ENCODE measurements at places on chromosomes 6 and 20.
A peak's percentile ranks its signal among the peaks of the same experiment; 100 is the strongest.

DNA sequence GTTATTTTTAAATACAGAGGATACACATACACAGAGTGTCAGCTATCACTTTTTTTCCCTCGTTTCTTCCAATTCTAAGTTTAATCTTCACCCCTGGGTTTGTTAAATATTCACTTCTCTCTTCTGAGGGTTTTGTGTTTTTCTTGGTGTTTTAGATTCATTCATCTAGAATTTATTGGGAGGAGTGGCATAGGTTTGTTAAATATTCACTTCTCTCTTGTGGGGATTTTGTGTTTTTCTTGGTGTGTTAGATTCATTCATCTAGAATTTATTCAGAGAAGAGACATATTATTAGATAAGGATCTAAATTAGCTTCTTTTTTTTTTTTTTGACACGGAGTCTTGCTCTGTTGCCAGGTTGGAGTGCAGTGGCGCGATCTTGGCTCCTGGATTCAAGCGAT, 3.9 kb downstream of the GTF2H5 start:
- DNase-seq = no peak

DNA sequence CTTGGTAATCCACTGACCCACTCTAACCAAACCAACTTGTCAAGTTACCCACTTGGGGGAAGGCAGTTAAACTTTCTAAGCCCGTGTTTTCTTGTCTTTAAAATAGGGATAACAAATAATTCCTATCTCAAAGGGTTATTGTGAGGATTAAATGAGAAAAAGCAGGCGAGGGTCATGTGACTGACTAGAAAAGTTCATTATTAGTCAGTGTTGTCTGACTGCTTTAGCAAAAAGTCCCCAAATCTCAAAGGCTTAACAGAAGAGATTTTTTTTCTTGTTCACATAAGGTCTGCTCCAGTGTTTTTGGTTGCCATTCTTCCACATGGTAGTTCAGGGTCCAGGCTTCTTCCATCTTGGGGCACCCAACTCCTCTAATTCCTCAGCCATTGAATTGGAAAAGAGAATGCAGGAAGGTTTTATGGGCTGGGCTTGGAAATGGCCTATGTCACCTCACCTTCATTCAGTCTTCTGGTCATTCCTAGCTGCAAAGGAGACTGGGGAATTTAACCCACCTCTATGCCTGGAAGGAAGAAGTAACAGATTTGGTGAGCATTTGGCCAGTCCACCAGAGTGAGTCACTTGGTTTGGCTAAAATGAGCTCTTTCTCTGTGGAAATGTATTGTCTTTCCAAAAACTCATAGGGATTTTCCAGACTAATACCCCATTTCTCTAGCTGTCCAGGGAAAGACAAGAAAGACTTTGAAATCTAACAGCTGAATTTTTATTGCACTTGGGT, 77.0 kb downstream of the CAP2 start:
- no peak for DNase-seq

GRCh38 chr6:141140905-141141304, 991.8 kb upstream of the GJE1 start:
- no peak for DNase-seq

GRCh38 chr20:12744037-12744436, 264.7 kb upstream of the SPTLC3 start:
- no peak for DNase-seq

- no peak for DNase-seq
These were observed 8.2 kb downstream of the CDC25B start for GRCh38 chr20:3804254-3804751.

DNA sequence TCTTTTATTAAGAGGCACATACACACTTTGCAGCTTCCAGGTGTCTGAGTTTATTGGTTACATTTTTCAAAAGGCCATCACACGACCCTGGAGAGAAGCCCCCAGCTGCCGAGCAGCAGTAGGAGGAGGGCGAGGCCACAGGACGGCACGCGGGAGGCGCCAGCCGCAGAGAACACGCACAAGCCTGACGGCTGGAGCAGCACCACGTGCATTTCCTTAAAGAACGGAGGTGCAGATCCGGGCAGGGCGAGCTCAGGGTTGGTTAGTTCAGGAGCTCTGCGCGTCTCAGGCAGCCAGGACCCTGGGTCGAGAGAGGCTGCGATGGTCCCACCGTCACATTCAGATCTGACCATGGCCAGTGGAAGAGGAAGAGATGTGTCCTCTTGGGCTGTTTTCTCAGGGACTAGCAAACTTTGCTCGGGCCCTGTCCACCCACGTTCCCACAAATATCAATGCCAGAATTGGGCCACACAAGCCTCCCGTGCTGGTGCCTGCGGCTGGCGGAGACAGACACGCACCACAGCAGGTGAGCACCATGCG, 121.4 kb upstream of the AFDN start:
- DNase-seq = no peak

DNA sequence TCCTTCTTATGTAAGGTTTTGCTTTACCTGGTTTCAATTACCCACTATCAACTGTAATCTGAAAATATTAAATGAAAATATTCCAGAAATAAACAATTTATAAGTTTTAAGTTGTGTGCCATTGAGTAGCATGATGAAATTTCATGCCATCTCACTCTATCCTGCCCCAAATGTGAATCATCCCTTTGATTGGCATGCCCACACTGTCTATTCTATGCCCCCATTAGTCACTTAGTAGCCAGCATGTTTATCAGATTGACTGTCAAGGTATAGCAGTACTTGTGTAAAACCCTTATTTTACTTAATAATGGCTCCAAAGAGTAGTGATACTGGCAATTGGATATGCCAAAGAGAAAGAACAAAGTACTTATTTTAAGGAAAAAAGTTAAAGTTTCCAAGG, 403.8 kb downstream of the ADGRB3 start:
- no peak for DNase-seq

GRCh38 chr6:72140795-72141194, 254.4 kb downstream of the RIMS1 start:
- DNase-seq = no peak

- no peak for DNase-seq
These were observed 78.4 kb downstream of the NDUFAF5 start for GRCh38 chr20:13863244-13863643.

GRCh38 chr6:165605182-165605875, 57.7 kb downstream of the PDE10A start:
- DNase-seq = no peak

GRCh38 chr6:85192596-85192995, 257.3 kb upstream of the NT5E start:
- DNase-seq = no peak

DNA sequence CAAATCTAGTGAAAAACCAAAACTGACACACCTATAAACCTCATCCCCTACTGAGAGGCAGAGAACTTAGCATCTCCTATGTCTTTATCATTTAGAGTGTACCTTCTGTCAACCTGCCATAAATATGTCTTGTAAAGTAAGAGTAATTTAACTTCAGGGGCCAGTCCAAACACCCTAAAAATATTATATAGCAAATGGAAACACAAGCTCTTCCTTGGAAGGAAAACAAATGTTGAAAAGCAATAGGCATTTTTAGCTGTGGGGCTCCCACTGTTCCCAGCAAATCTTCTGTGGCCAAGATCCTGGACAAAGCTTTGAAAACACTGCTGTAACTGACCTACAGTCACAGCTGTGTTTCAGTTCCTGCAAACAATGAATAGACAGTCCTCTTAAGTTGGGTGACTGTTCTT, 140.0 kb upstream of the RNF217 start:
- no peak for DNase-seq

- DNase-seq = no peak
These were observed 59.6 kb upstream of the TTPAL start for GRCh38 chr20:44415833-44416715.

DNA sequence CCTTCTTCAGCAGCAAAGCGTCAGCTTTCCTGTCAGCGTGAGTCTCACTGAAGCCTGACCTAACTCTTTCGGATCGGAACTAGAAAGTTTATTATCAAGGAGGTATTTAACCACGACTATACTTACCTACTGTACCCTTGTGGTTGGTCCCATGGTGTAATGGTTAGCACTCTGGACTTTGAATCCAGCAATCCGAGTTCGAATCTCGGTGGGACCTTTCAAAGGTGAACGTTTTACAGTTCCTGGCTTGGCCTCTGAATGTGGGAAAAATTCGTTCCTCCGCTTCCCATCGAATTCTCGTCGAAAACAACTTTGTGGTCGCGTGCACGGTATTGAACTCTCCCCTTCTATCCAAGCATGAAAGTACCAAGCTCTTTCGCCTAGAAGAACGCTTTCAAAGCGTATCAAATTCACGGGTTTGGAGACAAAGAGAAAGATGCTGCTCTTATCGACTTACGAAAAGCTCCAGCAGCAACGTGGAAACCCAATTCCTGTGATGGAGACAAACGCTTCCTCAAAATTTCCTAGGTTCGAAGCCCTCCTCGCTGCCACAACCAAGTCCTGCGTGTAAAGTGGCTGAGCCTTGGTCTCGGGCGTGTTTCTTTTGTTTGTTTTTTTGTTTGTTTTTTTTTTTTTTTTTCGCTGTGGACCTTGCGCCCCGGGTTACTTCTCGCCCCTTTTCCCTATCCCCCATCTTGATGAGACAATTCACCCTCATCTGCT, 63.7 kb downstream of the GPX5 start:
- DNase-seq = peak; percentile 76

- DNase-seq = no peak
These were observed 150.7 kb downstream of the DOK5 start for GRCh38 chr20:54626126-54626525.

GRCh38 chr6:154954347-154954746, 40.8 kb upstream of the TIAM2 start:
- no peak for DNase-seq

DNA sequence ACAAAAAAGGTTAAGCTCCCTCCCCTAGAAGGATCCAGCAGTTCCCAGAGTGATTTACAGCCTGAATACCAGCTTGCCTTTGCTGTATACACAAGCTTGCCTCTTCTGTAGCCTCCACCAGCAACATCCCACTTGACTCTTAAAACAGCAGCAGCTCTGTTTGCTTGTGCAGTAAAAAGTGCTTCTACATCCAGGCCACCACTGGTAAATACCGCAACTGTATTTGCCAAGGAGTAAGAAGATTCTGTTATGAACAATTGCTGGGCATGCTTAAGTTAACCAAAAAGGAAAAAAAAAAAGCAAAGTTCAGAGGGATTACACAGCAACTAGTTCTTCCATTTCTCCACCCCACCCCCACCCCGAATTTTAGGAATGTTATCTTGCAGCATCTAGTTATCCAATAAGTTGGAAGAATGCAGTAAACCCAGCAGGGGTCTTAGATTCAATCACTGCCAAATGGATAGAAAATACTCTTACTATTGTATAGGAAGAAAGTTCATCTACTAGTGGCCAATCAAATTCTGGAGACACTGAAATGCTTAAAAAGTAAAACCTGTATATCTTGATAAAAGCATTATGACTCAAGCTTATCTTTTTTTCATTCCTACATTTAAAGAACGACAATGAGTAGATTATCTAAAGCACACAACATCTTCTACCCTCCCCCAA, 4.8 kb downstream of the SALL4 start:
- peak; percentile 35 for DNase-seq

DNA sequence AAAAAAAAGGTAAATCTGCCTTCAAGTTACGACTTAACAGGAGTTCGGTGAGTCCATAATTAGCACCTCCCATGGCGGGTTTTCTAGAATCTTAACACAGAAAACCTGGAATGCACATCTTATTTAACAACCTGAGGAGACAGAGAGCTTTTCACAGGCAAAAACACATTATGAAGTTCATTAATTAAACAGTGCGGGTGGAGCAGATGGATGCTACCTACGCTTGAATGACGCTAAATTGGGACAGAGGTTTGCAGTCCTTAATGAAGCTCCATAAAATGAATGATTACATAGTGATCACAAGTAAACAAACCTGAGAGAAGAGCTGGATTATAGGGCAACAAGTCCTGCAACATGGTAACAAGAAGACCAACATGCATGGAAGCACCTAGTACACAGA, 81.0 kb downstream of the INSM1 start:
- DNase-seq = no peak

- peak; percentile 5 for DNase-seq
These were observed 64.8 kb upstream of the TMEM30A start for GRCh38 chr6:75349262-75349984.

- DNase-seq = no peak
These were observed 29.1 kb downstream of the BFSP1 start for GRCh38 chr20:17502105-17502504.

GRCh38 chr20:53692465-53693067, 98.9 kb upstream of the ZNF217 start:
- DNase-seq = peak; percentile 75

DNA sequence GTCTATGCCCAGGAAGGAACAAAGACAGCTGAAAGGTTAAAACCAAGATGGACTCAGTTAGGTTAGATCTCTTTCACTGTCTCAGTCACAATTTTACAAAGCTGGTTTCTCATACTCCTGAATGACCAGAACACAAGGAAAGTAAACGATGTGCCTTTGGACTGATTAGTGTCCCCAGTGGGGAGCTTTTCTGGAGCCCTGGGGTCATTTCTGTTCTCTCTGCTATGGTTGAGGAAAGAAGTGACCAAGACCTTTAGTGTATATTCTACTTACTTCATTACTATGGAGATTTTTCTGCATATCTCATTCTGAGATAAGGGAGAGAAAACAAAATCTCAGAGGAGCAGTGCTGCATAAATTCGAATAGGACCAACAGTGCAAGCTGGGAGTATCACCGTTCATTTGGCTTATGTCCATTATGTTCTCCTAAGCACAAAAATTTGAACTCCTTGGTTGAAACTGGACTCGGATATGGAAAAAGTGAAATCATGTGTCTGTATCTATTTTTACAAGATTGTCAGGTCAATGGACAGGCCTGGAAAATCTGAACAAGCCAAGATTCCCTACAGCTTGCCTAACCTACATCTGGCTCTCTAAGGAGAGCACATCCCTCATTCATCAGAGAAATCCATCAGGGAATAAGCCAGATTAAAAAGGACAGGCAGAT, 34.4 kb upstream of the ENPP1 start:
- no peak for DNase-seq

DNA sequence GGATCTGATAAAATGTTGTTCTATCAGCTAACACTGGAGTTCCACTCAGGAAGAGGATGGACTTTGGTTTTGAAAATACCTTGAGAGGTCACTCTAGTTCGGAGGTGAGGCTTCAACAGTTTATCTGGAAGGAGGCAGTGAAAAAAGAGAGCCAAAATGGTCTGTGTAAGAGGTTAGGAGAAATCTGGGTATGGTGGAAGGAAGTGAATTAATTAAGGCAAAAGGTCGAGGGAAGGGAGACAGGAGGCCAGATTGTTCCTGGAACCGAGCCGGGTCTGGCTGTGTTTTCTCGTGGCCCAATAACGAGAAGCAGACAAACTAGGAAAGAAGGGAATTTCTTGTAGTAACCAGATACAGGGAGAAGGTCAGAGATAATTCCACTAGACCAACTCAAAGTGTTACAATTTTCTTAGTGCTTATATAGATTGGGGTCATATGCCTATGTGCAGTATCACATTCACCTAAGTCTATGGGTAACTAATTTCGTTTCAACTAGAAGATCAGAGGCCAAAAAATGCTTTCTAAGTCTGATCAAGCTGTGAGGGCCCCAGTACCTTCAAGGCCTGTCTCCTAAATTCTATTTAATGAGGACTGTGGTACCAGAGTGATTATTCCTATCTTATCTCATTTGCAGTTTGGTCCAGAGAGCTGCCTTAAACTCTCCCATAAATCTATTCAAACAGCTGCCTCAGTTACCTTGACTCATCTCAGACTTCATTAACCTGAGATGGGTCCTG, 96.0 kb upstream of the SNX9 start:
- no peak for DNase-seq

- no peak for DNase-seq
These were observed 29.2 kb upstream of the CEP85L start for GRCh38 chr6:118680452-118681095.
